ENCODE measurements at places on chromosomes 11 and 22.

GRCh38 chr22:27796829-27797519 lies 4.6 kb downstream of the MN1 start:
- DNase-seq = no peak

GRCh38 chr11:91927448-91927847 lies 297.2 kb upstream of the FAT3 start:
- no peak for DNase-seq

- DNase-seq = no peak
Observed at GRCh38 chr11:31110830-31111229, 258.7 kb downstream of the DCDC1 start.

- DNase-seq = no peak
Observed at GRCh38 chr11:10931761-10932670, 74.2 kb upstream of the ZBED5 start.

DNA sequence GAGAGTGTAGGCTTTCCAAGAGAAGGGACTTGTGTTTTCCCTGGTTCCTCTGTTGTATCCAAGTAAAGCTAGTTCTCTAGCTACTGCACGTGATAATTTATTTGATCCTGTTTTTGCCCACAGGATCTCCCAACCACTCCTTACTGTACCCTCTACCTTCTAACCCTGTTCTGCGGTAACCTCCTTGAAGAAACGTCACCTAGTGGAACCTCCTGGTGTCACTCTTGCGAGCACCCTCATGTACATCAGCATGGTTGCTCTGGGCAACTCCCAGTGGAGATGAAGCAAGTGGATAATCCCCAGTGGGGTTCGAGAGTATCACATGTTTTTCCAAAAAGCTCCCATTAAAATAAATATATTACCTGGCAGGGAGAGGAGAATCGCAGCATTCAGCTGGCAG lies 108.9 kb upstream of the CLMP start:
- DNase-seq = no peak

DNA sequence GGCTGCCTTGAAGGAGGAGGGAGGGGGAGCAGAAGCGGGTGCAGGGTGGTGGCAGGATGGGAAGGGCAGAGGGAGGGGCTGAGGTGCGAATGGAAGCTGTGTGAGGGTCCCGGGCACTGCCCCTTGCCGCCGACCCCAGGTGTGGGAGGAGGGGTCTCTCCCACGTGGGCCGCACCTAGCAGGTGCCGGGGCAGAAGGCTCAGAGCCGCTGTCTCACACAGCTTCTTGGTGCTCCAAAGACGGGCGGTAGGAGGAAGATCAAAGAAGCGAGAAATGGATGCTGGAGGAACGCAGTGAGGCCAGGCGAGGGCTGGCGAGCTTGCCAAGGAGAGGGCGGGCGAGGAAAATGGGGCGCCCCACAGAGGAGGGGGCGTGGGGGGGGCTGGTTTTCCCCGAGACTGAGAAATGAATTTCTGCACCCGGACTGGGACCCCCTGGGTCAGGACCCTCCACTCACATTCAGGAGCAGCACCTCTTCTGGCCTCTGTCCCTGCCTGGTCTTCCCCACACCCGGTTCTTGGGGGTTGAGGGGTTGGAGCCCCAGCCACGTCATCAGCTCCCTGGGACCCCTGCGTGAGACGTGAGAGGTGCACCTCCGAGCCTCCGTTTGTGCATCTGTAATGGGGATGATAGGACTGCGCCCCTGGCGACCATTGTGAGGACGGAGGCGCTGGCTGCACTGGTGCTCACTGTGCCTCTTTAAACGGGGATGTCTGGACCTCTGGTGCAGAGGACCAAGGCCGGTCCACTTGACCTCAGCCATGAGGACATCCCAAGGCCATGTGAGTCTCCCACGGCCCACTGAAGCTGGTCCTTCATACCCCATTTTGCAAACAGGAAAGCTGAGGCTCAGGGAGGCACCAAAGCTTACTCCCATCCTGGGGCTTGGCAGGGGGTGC lies 16.8 kb downstream of the LSP1 start:
- no peak for DNase-seq

DNA sequence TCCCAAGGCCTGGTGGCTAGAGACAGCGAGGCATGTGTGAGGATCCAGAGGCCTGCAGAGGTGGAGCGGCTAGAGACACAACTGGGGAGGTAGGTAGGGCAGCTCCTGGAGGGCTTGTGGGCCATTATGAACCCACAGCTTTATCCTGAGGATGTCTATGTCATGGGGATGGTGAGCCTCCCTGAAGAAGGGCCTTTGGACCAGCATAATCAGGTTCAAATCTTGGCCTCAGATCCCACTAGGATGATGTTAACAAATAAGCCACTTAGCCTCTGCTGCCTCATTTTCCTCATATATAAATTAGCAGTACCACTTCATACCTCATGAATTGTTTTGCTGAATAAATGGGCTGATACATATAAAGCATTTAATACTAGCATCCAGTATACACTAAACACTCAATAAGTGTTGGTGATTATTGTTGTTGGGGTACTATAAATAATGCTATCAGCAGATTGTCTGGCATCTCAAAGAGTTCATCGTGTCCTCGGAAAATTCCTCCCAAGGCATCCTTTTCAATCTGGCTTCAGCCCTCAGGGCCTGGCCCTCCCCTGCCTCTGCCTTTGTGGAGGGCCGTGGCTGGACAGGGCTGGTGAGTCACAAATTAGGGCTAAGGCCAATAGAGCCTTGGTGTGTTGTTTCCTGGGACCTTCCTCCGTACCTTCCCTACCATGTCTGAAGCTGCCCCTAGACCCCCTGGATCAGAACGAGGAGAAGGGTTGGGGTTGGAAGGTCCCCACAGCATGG lies 30.9 kb upstream of the LRRC32 start:
- DNase-seq = no peak

DNA sequence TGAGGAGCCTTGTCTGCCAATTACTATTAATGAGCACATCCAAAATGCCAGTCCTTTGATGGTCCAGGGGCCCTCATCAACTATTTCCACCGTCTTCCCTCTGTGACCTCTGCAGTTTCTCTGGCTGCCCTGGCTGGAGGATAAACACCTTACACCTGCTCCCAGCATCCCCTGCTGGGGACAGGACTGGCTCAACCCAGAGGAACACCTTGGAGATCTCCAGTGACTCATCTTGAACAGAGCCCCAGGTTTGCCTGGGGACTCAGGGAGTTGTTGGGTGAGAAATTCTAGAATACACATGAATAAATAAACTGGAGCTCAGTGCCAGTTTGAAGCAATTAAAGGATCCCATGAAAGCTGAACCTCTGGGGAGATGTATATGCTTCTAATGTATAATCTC lies 24.0 kb upstream of the ELF5 start:
- DNase-seq = no peak

DNA sequence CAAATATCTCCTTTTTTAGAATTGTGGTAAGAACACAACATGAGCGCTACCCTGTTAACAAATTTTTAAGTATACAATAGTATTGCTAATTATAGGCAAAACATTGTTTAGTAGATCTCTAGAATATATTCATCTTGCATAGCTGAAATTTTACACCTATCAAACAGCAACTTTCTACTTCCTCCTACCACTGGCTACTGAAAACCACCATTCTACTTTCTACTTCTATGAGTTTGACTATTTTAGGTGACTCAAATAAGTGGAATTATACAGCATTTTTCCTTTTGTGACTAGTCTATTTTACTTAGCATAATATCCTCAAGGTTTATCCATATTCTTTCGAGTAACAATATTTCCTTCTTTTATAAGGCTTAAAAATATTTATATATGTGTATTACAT lies 128.4 kb downstream of the FAM76B start:
- DNase-seq = no peak

DNA sequence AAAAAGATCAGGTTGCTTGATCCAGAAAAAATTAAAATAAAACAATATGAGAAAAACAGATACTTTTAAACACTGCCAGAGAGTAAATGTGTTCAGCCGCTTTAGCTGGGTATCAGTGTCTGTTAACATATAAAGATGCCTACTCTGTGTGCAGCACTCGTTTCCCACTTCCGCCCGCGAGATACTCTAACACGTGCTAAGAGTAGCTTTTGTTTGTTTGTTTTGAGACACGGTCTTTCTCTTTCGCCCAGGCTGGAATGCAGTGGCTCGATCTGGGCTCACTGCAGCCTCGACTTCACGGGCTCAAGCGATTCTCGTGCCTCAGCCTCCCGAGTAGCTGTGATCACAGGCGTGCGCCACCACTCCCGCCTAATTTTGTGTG lies 531 bp upstream of the MEN1 start:
- no peak for DNase-seq

- DNase-seq = no peak
Observed at GRCh38 chr11:66987158-66987620, 12.1 kb downstream of the C11orf86 start.

- no peak for DNase-seq
Observed at GRCh38 chr11:124872741-124873140, 7.5 kb downstream of the ROBO3 start.

DNA sequence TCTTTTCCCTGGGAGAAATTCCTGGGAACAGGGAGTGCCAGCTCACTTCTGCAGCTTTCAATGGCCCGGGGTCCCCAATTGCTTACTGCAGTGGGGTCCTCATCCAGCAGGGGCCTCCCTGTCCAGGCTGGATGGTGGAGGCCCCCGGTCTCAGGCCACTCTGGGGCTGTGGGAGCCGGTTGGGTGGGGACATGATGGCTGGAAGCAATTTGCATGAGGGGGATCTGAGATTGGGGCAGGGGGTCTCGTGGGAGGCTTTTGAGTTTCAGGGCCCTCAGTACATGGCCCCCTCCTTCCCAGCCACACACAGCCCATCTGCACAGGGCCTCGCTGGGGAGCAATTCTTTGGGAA lies 25.2 kb downstream of the MRGPRD start:
- no peak for DNase-seq

GRCh38 chr11:59778122-59778521 lies 22.9 kb downstream of the STX3 start:
- DNase-seq = no peak

- DNase-seq = no peak
Observed at GRCh38 chr11:33258631-33259205, 1.5 kb downstream of the HIPK3 start.
